SK-N-DZ (cell line): ENCODE measurements at places on chromosomes 11 and 22.

DNA sequence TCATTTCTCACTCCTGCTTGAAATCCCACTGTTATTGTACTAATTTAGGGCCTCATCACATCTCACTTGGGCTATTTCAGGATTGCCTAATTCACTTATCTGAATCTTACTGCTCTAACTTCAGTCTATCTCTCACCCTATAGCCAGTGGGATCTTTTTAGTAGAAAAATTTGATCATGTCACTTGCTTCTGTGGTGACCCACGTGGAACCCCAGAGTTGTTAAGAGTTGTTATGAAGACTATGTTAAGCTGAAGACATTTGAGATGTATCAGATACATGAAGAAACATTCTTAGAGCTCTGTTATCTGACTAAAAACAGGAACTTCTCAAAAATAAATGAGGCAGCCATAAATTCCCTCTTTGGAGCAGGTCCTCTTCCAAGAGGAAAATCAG, 1375.6 kb upstream of the TENM4 start:
- no peak for DNase-seq

DNA sequence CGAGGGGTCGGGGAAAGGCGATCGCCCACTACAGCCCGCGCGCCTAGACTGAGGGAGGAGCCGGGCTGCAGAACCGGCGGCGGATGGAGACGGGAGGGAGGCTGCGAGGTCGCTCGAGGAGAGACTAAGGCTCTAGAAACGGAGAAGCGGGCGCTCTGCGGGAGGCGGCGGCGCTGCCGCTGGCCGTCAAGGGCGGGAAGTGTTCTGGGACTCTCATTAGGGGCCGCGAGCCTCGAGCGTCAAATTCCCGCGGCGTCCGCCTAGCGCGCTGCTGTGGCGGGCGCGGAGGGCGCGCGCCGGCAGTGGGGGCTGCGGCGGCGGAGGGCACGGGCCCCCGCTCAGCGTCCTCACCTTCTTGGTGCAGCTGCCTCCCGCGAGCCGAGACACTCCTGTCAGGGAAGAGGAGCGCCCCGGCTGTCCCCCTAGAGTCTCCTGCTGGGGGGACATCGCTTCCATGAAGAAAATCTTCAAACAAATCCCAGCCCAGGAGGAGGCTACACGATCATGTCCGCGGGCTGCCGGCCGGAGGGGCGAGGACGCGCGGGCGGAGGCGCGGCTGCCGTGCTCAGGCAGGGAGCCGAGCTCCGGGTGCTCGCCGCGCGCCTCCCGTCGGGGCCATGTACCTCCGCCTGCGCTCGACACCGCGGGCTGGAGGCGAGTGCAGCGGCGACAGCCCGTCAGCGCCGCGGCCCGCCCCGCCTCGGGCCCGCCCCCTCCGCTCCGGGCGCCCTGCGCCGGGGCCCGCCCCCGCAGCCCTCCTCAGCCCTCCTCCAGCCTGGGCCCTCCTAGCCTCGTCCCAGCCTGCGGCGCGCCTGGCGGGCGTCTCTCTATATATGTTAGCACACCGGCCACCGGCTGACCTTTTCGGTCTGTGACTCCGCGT, at the start of gene ARHGAP20:
ARHGAP20 (minus strand) TSS at position 662 of the 883 bp plus-strand sequence; CDS start at position 456, 206 bp downstream.
- DNase-seq, result peak; percentile 15

- DNase-seq, result peak; percentile 75
Observed at GRCh38 chr22:49103314-49104059, 724.2 kb downstream of the BRD1 start.

DNA sequence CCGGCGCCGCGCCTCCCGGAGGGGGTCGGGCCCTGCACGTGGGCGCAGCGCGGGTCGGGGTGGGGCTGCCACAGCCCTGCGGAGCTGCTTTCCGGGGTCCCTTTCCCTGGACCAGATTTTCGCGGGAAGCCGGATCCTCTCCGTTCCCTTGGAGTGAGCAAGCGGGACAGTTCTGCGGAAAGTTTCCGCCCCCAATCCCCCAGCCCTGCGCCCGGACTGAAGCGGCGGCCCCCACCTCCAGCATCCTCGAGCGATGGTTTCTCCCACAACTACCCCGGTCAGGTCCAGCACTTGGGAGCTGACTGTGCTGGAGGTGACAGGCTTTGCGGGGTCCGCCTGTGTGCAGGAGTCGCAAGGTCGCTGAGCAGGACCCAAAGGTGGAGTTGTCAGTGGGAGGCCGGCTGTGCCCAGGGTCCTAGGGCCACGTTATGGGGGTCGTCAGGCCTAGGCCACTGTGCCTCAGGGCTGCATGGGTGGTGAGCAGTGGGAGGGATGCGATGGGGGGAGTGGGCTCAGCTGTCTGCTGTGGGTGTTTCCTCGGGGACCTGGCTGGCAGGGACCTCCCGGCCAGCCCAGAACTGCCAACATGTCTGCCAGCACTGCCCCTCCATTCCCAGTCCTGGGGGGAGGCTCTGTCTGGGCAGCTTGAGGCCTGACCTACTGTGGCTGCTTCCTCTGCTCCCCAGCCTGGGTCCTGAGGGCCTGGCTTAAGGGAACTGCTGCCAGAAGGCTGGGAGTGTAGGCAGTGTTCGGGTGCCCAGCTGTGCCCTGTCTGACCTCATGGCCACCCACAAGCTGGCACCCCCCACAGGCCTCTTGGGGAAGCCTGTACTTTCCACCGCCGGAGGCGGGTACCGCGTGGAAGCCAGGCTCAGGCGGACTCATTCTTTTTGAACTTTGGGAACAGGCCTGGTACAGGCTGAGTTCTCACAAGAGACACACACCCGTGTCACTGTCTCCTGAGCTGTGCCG, 726 bp downstream of the ST3GAL4 start:
- DNase-seq, result no peak

- DNase-seq, result no peak
Observed at GRCh38 chr11:57630171-57630570, 19.5 kb downstream of the YPEL4 start.

- no peak for DNase-seq
Observed at GRCh38 chr11:78426845-78427244, 9.2 kb upstream of the GAB2 start.

DNA sequence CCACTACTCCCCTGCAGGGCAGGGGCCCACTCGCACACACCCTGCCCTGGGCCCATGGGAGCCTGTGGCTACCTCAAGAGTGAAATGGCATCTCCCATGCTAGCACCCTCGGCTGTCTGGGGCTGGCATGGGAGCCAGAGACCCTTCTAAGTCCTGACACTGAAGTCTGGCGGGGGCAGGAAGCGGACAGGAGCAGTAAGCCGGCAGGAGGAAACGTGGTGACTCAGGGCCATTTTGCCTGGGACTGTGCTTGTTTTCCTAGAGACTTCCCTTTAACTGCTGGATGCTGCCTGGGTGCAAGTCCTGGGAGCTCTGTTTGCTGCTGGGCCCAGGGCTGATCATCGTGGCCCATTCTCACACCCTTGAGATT, 16.8 kb downstream of the RELT start:
- DNase-seq, result no peak

GRCh38 chr11:126101251-126101929, 38.7 kb upstream of the CDON start:
- DNase-seq, result no peak

- no peak for DNase-seq
Observed at GRCh38 chr22:21606775-21607174, 23.0 kb downstream of the YDJC start.

DNA sequence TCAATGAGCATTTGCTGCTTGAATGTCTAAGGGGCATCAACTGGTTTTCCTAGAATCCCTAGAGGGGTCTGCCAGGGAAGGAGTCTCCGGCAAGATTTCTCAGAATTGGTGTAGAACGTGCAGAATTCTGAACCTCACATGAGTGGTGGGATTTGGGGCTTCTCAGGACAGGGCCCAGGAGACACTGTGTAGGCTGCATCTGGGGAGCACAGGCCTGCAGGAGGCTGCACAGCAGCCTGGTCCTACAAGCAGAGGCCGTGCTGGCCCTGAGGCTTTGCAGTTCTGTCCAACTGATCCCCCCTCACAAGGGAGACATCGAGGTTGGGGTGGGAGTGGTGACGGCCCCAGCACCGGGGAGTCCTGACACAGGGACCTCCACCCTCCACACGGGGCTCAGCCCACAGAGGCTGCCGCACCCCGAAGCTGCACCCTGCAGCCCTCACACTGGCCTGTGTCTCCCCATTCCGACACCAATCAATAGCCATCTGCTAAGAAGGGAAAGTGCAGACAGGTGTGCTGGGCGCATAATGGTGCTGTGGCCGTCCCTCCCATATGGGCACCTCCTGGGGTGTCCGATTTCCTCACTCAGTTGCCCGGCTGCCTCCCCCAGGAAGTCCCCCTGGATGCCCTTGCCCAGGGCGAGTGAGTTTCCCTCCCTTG, 688.1 kb downstream of the BRD1 start:
- no peak for DNase-seq

- no peak for DNase-seq
Observed at GRCh38 chr11:57156928-57157327, 24.8 kb upstream of the LRRC55 start.

GRCh38 chr11:106384429-106384828, 307.0 kb downstream of the AASDHPPT start:
- DNase-seq, result no peak

DNA sequence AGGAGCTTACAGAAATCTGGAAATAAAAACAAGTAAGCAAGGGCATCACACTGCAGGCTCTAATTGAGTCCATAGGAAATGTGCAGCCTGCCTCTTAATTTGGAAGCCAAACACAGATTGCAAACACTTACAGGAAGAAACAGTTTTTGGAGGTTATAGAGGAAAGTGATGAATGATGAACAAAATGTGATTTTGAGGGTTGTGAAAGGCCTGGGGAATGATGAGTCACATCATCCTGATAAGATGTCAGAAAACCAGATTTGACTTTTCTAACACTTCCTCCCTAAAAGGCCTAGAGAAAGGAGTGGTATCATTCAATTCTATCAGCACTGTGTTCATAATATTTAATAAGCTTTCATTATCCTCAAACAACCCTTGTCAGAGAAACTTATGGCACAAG, 96.6 kb upstream of the POU2AF2 start:
- no peak for DNase-seq

DNA sequence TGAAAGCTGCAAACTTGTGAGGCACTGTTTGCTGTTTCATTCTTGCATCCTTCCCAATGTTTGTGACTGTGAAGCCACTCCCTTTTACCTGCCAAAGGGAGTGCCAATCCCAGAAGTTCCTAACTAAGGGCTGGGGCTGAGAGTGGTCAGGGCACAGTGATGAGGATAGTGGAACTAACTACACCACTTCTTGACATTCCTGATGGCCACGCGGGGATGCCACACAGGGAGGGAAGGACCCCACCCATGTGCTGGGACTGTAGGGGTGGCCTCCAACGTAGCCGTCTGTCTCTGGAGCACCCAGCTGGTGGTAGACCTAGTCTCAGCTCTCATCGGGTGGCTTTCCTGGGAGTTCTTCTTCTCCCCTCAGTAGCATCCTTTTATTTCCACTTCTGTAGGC, 335.5 kb downstream of the CADM1 start:
- DNase-seq, result no peak

DNA sequence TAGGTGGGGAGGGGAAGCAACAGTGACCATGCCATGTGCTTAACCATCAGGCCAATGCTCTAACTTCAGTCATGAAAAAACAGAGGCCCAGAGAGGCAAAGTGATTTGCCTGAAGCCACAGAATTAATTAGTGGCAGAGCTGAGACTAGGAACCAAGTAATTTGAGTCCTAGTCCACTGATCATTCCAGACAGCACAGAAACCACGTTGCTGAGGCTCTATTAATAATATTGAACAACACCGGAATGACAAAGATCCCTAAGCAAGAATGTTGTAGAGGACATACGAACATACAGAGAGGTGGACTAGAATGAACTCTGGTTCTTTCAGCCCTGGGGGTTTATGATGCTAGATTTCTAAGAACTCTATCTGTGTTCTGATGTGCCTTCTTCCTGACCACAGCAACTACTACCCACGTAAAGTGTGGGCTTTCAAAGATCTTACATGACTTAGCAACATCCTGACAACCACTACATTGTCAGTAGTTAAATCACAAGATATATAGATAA, 92.3 kb downstream of the GAB2 start:
- no peak for DNase-seq

DNA sequence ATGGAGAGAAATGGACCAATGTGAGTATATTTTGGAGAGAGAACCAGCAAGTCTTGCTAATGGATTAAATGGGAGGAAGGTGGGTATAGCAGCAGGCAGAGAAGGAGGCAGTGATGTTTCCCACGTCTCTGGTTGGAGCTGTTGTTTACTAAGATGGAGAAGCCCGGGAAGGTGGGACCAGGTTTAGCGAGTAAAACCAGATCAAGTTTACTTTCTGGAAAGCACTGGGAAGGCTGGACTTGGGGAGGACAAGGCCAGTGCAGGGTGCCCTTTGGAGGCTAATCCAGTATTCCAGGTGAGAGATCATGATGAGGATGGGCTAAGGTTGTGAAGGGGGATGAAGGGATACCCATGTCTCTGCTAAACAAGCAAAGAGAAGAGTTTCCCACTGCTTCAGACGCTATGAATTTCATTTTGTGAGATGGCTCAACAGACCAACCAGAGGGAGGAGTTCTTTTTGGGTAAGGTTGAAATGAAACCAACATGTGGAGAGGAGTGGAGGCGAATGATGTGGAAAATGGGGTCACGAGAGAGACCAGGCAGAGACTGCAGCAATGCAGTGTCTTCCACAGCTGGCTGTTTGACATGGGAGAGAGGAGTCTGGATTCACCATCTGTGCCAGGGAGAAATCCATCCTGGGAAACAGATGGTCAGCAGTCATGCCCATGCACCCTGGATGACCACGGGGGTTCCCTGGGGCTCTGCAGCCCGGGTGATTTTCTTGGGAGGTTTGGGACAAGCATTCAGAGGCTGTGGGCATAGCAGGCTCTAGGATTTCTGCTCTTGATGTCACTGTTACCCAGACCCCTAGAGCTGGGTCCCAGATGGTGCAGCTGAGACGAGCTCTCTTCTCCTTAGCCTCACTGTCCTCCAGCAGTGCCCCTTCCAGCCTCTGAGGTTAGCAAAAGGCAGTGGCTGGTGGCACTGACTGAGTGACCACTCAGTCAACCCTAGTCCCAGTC, 24.9 kb downstream of the COMMD9 start:
- DNase-seq, result no peak

DNA sequence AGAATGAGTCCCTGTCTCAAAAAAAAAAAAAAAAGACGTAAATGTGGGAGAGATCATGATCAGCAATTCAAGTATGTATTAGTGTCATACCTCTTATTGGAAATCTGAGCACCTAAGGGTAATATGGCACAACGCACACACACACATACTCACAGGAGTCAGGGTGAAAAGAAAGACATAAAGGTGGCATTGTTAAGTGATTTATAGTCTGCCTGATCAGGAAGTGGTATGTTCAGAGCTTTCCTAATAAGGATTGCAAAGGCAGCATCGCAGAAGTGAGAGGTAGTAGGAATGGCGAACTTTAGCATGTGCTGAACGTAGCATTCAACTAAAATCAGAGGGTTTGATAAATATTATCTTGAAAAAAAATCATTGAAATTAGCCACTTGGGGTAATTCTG, 854.3 kb downstream of the METTL15 start:
- DNase-seq, result no peak

DNA sequence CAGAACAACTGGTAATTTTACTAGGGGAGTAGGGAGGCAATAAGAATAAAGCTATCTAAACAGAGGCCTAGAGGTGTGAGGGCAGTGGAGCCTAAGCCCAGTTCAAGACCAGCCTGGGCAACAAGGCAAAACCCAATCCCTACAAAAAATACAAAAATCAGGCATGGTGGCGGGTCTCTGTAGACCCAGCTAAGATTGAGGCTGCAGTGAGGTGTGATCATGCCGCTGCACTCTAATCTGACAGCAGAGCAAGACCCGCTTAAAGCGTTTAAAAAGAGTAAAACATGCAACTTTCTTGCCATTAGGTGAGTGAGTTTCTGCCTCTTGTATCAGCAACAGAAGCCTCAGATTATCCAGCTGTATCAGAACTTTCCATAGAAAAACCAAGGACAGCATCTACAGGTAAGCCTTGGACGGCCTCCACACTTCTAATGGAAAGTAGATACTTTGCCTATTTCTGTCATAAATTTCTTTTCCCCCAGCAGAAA, 12.1 kb downstream of the TAF1D start:
- DNase-seq, result no peak
